Activated CD4-positive, alpha-beta T cell treated with anti-CD3 and anti-CD28 coated beads, Interleukin-2, amount 50 U/mL, for 48 hours (primary cell): ENCODE measurements at places on chromosomes 7 and 10.

- DNase-seq, result no peak
Observed at GRCh38 chr10:64033711-64034110, 512.5 kb downstream of the REEP3 start.

DNA sequence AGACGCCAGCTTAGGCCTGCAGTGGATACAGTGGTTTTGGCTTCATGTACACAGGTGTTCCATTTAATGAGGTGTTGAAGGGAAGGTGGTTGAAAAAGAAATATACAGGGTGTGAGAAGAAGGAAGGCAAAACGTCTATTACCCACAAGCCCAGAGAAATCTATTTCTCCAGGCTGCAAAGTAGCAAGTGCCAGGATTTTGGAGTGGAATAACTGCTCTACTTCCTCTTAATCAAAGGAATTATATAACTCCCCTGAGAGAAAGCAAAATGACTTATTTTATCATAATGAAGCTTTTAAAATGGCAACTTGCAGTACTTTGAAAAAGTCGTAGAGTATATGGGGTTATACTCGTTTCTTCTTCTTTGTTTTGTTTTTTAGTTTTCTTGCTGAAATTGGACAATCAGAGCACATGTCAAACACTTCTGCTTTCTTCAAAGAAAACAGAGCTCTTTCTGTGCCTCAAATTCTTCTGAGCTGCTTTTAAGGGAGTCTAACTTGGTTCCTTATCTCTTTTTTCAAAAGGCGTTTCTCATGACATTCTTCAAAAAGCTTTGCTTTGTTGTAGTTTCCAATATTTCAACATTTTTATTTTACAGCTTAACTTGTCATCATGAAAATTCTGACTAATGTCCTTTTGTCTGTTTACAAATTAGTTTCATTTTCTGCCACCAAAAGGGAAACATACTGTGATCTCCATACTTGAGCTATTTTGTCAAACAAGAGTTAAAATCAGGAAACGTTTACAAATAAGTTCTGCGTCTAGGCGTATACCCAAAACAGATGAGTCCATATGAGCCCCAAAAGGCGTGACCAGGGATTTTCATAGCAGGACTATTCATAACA is 289.7 kb downstream of the FRMD4A start:
- no peak for DNase-seq

GRCh38 chr7:110358028-110358427 is 732.9 kb upstream of the LRRN3 start:
- DNase-seq, result no peak

DNA sequence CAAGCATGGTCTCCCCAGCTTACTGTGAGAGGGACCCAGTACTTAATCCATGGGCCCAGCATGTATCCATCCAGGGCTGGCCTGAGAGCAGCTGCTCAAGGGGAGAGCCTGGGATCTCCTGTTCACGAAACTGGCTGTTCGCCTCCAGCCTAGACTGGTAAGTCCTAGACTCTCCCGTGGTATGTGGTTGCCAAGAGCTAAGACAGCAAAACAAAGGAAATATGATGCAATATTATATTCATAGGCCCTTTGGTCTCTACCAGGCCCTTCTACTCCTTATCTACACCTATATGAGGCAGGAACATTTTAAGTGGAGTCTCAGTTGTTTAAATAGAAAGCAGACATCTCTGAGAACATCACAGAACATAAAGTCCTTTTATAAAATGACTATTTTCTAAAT is 28.9 kb upstream of the STK17A start:
- DNase-seq, result no peak

DNA sequence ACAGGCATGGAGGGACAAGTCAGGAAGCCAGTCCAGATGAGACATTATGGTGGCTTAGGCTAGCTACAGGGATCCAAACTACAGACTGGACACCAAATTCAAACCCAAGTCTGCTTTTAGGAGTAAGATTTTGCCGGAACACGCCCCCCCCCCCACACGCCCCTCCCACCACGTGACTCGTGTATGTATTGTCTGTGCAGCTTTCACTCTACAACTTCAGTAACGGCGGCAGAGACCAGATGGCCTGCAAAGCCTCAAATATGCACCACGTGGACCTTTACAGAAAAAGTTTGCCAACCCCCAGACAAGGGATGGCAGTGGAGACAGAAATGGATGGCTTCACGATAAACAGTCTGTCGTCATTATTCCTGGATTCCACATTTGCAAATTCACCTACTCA is 14.5 kb downstream of the HIPK2 start:
- no peak for DNase-seq

GRCh38 chr7:28739128-28739527 is 219.0 kb downstream of the TRIL start:
- no peak for DNase-seq

DNA sequence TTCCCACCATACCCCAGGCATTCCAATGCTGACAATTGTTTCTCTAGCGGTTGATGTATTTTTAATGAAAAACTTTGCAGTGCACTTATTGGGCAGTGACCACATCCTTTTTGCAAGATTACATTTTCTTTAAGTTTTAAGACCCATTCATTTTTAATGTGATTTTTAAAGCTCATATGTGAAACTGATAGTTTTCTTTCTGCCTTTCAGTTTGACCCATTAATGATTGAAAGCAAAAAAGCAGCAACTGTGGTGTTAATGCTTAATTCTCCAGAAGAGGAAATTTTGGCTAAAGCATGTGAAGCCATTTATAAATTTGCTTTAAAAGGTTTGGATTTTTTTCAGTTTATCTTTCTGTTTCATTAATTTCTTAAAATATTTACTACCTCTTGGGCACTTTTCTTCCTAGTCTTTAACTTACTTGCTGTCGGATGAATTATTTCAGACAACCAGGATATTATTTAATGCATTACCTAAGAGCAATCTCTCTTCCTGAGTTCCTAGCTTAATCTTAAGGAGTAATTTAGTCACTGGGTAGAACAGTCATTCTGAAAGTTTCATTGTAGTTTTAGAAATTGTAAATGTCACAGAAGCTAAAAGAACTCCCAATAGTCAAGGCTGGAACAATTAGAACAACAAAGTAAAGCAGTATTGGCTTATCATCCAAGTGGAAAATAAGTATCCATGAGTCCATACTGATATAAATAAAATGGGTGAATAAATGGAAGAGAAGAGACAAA is 18.3 kb downstream of the ARMC3 start:
- no peak for DNase-seq

DNA sequence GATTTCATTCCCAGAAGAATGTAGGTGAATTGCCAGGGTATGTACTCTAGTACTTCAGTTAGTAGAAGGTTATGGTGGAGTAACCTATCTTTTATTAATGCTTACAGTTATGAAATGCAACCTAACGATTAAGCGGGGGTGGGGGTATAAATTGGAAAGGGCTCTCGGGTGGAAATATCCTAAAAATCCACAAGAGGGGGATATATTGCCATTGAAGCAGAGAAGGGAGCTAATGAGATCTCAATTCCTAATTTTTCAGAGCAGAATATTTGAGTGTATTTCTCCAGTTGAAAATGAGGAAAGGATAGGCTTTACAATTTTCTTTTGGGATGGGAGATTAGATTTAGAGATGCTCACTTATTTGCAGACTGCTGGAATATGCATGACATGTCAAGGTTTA is 90.8 kb downstream of the DNAJB9 start:
- no peak for DNase-seq

DNA sequence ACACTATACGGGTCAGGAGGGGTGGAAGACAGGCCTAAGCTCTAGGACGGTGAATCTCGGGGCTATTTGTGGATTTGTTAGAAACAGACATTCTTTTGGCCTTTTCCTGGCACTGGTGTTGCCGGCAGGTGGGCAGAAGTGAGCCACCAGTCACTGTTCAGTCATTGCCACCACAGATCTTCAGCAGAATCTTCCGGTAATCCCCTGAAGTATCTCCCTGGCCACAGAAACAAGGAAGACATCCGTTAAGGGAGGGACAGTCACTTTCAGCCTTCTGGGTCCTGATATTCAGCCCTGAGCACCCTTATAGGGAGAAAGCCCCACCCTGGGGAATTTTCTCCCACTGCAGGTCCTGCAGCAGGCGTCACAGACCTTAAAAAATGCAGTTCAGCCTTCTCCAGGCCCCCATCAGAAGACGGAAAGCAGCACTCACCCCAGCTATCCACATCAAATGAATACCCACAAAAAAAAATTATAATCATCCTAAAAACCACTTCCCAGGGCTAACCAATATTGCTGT is 23.2 kb downstream of the PLAC9 start:
- DNase-seq, result no peak

DNA sequence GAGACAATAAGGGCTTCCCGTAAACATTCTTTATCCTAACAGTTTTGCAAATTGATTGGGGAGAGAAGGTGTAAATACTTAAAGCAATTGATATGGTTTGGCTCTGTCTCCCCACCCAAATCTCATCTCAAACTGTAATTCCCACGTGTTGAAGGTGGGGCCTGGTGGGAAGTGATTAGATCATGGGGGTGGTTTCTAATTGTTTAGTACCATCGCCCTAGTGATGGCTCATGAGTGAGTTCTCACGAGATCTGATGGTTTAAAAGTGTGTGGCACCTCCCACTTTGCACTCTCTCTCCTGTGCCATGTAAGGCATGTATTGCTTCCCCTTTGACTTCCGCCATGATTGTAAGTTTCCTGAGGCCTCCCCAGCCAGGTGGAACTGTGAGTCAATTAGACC is 22.1 kb upstream of the CAPZA2 start:
- DNase-seq, result no peak

- DNase-seq, result no peak
Observed at GRCh38 chr10:50972591-50972990, 87.2 kb upstream of the A1CF start.

DNA sequence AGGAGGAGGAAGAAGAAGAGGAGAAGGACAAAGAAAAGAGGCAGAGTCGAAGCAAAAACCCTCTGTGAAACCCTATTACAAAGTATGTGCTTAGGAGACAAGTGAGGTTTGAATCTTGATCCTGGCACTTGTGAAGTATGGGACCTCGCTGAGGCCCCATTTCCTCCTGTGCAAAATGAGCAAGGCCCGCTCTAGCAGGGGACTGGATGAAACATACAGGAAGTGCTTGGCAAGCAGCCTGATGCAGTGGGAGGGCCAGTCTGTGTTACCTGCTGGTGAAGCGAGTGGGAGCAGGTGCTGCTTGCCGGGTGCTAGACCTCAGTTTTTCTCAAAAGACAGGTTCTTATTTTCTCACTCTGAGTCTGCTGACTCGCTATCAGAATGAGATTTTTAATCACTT is 150.4 kb downstream of the JCAD start:
- peak; percentile 8 for DNase-seq

GRCh38 chr7:128112018-128112780 is 81.0 kb upstream of the LRRC4 start:
- DNase-seq, result no peak

GRCh38 chr7:73438547-73439409 is 5.2 kb downstream of the FZD9 start:
- DNase-seq, result no peak

DNA sequence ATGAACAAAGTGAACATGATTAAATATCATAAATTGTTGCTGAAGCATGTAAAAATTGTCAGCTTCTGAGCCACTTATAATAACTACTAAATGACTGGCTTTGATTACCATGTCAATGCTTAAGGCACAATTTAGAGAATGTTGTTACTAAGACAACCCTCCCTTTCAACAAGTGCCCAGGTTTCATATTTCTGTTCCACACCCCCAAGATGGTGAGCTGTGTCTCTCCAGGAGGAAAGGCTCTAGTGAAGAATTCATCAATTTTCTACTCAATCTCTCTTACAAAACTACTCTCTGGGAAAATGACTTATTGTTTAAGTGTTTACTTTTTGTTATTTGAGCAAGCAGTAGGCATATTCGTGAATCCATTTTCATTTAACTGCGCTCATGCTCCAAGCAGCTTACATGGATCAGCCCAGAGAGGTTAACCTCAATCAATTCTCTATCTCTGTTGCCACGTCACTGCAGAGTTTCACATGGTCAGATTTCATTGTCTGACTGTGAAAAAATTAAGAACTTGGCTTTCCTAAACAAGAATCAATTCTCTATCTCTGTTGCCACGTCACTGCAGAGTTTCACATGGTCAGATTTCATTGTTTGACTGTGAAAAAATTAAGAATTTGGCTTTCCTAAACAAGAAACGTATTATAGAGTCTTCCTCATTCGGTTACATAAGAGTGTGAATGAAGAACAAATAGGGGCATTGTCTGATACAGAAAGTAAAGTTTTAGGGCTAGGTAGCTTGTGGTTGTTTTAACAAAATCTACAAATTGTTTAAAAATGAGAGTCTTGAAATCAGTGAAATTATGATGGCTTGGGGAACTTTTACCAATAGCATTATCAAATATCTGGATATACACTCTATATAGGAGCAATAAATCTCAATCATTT is 49.7 kb downstream of the CCDC71L start:
- no peak for DNase-seq

DNA sequence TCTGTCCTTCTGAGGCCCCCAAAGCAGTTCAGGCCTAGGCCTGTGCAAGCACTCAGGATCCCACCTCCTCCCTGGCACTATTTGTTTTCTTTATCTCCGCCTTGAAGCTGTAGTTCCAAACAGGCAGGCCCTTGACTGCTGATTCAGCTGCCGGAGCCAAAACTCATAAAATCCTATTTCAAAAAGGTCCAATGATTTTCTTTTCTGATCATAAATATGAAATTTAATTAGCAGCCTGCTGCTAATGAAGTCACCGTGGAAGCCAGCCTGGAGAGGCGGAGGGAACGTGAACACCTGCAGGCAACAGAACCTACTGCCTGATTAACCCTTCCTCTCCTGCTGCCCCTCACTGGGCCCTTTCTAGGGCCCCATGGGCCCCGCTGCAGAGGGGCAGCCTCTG is 60.1 kb downstream of the CARD11 start:
- DNase-seq, result no peak

GRCh38 chr7:144565586-144565985 is 162.1 kb upstream of the NOBOX start:
- DNase-seq, result no peak

DNA sequence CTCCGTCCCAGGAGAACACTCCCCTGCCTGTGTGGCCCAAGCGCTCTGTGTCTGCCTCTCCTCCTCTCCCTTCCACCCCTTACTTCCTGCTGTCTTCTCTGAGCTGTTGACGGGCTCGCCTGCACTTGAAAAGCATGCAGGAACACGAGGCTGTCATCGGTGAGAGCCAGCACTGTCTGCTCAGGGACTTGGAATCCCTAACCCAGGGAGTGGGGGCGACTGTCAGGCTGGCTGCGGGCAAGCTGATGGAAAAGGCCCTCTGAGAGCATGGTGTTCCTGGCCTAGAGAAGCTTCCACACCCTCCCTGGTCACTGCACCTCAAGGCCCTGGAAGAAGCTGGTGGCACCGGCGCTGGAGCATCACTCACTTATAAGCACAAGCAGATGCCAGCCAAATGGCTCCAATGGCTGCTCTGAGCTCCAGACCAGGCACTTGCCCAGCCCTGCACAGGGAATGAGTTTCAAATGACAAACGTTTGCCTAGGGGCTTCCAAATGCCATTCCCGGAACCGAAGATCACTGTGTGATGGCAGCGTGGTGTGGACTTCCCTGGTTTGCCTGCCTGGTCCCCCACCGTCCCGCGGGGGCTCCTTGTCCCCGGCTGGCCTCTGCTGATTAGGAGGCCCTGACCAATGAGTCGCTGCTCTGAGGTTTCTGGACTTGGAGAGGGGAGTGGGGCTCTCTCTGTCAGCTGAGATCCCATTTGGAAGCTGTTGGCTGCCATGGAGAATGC is 56.7 kb upstream of the EBF3 start:
- no peak for DNase-seq
